EL (cell line): ENCODE measurements at places on chromosomes 1 and 21.

DNA sequence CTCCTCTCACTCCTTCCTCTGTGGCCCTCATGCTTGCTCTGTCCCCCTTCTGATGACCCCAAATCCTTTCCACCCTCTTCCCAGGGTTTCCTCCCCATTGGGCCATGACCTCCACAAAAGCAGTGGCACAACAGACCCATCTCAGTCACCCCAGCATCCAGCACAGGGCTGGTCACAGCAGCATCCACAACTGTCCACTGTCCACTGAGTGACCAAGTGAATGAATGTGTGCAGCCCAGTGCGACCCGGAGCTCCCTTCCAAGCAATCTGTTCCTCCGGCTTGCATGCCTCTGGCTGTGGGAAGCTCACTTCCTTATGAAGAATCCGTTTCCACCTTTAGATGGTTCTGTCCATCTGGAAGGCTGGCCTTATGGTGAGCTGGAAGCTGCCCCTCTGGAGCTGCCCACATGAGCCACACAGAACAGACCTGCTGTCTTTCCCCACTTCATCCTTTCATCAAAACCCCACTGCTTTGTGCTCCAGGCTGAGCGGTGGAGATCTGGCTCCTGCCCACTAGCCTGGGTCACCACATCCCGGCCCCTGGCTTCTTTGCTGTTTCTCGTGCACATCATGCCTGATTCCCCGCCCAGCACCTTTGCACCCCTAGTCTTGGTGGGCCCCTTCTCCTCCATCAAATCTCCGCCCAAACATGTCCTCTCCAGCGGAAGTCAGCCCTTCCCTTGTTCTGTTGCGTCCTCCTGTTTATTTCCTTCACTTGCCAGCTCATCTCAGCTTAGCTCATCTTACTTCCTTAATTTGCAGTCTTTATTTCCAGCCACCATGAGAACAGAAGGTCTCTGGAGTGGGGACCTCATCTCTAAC, 56.4 kb downstream of the EDN2 start:
- DNase-seq, result no peak

DNA sequence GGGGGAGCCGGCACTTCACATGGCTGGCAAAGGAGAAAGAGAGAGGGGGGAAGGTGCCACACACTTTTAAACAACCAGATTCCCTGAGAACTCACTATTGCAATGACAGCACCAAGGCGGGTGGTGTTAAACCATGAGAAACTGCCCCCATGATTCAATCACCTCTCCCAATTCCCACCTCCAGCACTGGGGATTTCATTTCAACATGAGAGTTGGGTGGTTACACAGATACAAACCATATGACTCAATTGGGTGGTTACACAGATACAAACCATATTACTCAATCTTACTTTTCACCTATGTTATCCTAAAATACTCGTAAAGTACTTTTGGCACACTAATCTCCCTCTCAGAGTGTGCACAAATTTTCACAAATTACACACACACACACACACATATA, 1097.5 kb upstream of the TMPRSS15 start:
- no peak for DNase-seq

- DNase-seq, result no peak
Measured at GRCh38 chr1:6062670-6063069, 17.0 kb downstream of the KCNAB2 start.

DNA sequence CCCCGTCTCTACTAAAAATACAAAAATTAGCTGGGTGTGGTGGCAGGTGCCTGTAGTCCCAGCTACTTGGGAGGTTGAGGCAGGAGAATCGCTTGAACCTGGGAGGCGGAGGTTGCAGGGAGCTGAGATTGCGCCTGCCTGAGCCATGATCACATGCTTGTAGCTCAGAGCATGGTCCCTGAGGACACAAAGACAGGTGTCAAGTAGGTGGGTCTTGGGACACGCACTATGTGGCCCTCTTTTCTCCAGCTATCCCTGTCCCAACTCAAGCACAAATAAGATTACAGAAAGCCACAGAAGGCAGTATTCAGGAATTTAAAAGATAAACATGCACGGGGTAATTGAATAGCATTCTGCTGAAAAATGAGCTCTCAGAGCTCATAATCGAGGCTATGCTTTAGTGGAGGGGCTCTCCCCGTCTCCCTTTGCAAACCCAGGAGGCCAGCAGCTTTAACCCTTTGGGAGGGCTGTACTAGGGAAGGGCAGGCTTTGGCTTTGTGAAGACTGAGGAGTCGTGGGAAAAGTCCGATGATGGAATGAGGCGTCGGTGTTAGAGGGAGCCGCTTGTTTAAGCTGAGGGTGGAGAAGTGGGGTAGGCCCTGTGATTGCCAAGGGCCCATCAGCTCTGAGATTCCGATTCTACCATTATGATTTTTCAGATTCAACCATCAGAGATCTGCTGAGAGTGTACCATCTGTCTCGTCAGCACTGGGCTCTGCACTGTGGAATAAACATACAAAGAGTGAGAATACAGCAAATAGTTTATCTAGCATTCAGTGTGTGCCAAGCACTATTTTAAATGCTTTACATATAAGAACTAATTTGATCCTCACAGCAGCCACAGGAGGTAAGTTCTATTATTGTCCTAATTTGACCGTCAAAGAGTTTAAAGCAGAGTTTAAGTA, 59.7 kb upstream of the CD34 start:
- no peak for DNase-seq

GRCh38 chr1:3283849-3284248, 170.6 kb upstream of the ARHGEF16 start:
- no peak for DNase-seq

GRCh38 chr1:22760455-22760854, 49.8 kb downstream of the EPHB2 start:
- DNase-seq, result peak; percentile 77

GRCh38 chr1:212718499-212718898, 18.9 kb upstream of the BATF3 start:
- peak; percentile 14 for DNase-seq

DNA sequence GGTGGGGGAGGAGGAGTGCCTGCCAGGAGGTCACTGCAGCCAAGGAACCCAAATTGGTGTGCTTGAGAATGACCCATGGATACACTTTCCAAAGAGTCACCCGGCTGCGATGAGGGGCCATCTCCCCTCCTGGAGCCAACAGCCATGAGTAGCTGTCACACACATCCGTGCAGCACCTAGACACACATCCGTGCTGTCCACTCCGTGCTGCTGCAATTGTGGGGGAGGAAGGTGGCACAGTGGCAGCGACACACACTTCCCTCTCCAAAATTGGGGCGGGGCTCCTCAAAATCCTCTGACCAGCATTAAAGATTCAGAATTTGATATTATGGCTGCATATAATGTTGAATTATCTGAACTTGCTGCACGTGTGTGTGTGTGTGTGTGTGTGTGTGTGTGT, 15.8 kb downstream of the TP73 start:
- DNase-seq, result no peak

DNA sequence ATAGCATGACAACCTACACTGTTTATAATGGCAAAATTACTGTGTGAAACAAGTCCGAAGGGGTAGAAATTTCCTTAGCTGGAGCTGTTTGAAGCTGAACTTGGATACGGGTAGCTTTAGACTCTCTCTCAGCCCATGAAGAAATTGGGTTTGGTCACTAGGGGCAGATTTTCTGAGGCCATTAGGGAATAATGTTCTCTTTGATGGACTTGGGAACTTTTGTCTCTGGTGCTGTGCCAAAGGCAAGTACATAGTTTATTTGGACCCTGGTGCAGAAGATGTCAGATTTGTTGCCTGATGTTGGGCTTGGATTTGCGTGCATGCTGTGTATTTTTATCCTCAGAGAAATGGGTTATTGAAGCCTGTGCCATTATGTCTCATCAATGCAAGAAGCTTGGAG, 109.6 kb downstream of the VPS13D start:
- DNase-seq, result no peak

DNA sequence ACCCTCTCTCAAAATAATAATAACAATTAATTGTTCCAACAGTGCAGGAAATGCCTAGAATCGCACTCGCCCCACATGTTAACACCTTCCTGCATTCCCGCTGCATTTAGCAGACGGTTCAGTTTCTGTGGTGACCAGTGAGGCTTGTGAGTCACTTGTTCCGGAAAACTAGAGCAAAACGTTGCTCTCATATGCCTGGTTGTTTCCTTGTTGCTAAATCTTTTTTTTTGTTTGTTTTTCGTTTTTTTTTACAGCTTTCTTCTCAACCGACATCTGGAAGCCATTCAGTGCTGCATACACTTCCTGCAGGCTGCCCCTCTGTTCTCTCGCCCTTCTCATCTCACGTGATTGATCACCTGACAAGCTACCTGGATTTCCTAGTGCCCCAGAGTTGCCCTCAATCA, 56.9 kb upstream of the TMPRSS2 start:
- peak; percentile 73 for DNase-seq

- peak; percentile 41 for DNase-seq
Measured at GRCh38 chr21:27213303-27213702, 246.4 kb upstream of the ADAMTS5 start.

GRCh38 chr1:41673378-41673777, 188.9 kb upstream of the EDN2 start:
- DNase-seq, result no peak

DNA sequence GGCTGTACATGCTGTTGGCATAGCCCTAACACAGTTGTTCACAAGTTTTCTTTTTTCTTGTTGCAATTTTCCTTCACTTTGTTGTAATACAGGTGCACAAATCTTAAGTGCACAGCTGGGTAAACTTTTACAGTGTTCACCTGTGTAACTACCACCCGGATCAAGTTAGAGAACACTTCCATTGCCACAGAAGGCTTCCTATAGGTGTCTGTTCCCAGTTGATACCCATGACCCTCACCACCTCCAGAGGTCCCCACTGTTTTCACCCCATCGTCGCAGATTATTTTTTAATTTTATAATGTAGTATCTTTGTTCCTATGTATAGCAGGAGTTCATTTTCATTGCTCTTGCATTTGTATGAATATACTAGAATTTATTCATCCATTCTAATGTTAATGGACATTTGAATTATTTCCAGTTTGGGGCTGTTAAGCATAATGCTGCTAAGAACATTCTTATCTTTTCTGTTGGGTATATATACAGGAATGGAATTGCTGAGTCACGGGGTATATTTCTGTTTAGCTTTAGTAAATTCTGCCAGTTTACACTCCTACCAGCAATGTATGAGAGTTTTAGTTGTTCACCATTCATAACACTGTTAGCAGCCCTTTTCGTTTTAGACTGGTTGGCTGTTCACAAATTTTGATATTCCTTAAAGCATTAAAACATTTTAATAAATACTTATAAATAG, 16.4 kb downstream of the SPRTN start:
- DNase-seq, result no peak

DNA sequence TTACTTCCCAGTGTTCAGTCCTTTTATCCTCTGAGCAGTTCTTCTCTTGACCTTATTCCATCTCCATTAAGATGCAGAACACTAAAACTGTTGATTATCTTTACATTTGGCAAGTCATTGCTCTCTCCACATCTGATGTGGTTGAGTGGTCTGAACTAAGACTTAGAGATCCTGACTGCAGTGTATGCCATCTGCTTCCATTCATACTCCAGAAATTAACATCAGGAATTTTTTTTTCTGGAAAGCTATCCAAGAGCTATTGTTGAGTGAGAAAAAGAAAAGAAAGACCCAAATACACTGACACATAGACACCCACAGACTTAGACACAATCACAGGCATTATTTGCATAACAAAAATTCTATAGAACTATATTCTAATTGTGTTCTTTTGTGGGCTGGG, 3.7 kb upstream of the TRIM62 start:
- DNase-seq, result no peak
